CD8-positive, alpha-beta memory T cell (primary cell): ENCODE measurements at places on chromosomes 1 and 21.

DNA sequence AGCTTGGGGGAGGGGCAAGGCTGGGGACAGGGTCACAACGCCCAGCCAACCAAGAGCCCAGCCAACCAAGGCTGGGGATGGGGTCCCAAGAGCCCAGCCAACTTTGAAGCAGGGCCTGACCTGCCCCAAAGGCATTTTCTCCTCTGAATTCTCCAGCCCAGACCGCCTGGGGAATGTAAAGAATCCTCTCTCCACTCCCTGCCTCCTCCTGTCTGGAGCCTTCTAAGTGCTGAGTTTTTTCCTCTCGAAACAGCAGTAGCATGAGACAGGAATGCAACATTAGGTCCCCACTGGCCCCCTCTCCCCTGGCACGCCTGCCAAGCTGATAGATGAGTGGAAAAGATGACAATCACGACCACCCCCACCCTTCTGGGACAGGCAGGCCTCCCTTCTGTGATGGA lies 17.0 kb downstream of the C1orf198 start:
- no peak for DNase-seq

GRCh38 chr1:9845914-9846313 lies 22.1 kb upstream of the CLSTN1 start:
- no peak for DNase-seq

DNA sequence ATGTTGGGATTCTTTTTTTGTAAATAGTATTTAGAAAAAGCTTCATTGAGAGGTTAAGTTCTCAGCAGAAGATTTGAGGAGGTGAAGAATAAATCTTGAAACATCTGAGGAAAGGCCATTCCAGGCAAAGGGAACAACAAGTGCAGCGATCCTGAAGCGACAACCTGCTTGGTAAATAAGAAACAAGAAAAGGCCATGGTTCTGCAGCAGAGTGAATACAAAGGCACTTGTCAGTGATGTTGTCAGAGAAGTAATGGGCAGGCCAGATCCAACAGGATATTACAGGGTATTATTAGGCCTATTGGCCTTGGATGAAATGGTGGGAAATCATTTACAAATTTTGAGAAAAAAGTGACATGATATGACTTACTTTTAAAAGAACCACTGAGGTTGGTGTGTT lies 960.0 kb downstream of the PLA2G4A start:
- DNase-seq = no peak

DNA sequence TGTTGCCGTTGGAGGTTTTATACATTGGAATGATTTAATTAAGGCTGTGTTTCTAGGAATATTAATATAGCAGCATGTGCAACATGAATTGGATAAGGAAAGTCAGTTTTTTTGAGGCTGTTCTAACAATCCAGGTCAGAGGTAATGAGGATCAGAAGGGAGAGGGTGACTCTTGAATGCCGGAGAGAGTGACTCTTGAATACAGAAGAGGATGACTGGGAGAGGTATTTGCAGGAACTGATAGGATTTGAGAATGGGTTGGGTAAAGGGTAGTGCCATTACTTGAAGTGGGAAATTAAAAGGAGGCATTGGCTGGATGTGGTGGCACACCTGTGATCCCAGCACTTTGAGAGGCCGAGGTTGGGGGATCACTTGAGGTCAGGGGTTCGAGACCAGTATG lies 55.6 kb upstream of the MACF1 start:
- DNase-seq = no peak

GRCh38 chr1:108051631-108052377 lies 86.8 kb upstream of the VAV3 start:
- no peak for DNase-seq

- no peak for DNase-seq
Measured at GRCh38 chr1:26259578-26259977, 20.3 kb upstream of the SH3BGRL3 start.

GRCh38 chr1:117825414-117825813 lies 104.0 kb downstream of the GDAP2 start:
- no peak for DNase-seq
